ENCODE measurements at places on chromosomes 6 and 20.

DNA sequence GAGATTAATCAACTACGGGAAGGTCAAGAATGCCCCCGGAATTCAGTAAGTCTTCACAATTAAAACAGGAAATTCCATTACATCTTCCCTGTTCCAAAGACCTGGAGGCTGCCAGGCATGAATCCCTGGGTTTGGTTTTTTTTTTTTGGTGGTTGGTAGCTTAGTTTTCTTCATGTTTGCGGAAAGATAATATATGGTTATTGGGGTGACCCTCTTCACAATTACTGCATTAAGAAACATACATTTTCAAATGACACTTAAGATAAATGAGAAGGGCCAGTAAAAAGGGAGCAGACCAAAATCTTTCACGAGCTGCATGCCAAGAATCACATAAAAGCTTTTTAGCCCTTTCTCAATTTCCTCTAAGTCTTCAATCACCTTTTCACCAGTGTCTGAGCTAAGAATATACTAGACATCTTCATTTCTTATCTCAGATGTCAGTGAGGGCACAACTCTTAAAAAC lies 64.0 kb downstream of the KIF13A start:
- DNase-seq, result no peak

- no peak for DNase-seq
Measured at GRCh38 chr6:75424618-75425548, 68.7 kb downstream of the FILIP1 start.

DNA sequence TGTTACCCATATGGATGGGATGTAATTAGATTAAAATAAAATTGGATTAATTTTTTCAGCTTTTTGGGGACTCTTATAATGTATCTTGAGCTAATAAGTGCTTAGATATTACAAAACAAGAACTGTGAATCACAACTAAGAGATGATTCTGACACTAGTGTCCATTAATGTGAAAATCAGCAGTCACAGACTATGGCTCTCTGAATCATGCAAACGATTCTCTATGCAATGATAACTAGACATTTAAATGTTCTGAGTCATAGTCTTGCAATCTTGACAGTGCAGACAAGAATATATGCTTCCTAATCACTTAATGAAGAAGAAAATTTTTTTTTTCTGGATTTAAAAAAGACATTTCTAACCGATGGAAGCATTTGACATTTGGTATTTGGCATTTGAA lies 82.2 kb upstream of the OPRM1 start:
- no peak for DNase-seq

- no peak for DNase-seq
Measured at GRCh38 chr20:3580412-3580811, 82.8 kb downstream of the GFRA4 start.

GRCh38 chr6:41239467-41240159 lies 11.5 kb downstream of the TREML4 start:
- no peak for DNase-seq

DNA sequence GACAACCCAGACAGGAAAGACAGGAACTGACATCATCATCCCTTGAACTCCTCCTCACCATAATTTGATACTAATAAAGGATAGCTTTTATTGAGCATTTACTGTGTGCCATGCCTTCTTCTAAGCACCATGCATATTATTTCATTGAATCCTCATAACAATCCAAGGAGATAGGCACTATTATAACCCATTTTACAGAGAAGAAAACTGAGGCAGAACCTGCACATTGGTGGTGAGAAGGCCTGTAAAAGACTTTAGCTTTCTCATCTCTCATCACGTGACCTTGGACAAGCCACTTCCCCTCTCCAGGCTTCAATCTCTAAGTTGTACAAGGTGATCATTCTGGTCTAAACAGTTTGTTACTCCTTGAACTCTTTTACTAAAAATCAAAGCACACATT lies 34.5 kb upstream of the PREX1 start:
- DNase-seq, result no peak

- DNase-seq, result no peak
Measured at GRCh38 chr20:52789716-52790115, 182.4 kb upstream of the TSHZ2 start.

- DNase-seq, result no peak
Measured at GRCh38 chr20:43530321-43531090, 23.0 kb downstream of the L3MBTL1 start.

- DNase-seq, result no peak
Measured at GRCh38 chr20:62567246-62568044, 74.9 kb upstream of the SLCO4A1 start.

GRCh38 chr6:44211284-44211683 lies 5.4 kb upstream of the MYMX start:
- DNase-seq, result no peak

DNA sequence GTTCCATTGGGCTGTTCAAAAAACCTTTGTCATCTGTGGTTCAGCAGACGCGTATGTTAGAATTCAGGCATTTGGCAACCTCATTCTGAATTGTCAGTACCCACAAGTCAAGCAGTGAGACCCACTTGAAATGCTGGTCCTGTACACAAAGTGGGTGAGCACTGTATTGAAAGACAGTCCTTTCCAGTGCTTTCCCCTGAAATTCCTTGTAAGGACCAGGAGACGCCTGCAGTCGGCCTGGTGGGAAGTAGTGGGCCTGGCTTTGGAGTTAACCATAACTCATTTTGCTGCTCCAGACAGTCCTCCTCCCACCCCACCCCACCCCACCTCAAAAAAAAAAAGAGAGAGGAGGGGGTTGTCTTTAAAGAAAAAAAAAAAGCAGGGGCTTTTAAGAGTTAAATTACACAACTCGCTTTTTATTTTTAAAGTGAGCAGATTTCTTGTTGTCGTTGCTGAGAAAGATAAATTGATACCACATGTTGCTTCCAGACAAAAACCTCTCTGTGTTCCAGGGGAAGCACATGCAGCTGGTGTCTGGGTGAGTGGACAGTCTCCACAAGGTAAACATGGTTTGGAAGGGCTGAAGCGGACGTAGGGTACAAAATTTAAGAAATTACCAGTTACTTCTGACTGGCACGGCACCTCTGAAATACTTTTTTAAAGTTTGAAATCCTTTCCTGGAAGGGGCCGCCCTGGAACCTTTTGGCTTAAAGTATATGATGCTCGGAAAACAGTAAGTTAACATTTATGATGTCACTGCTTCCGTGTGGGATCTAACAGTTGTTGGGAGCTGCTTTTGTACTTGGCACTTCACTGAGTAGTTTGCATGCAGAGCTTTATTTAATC lies 95.3 kb downstream of the FOXO3 start:
- no peak for DNase-seq

DNA sequence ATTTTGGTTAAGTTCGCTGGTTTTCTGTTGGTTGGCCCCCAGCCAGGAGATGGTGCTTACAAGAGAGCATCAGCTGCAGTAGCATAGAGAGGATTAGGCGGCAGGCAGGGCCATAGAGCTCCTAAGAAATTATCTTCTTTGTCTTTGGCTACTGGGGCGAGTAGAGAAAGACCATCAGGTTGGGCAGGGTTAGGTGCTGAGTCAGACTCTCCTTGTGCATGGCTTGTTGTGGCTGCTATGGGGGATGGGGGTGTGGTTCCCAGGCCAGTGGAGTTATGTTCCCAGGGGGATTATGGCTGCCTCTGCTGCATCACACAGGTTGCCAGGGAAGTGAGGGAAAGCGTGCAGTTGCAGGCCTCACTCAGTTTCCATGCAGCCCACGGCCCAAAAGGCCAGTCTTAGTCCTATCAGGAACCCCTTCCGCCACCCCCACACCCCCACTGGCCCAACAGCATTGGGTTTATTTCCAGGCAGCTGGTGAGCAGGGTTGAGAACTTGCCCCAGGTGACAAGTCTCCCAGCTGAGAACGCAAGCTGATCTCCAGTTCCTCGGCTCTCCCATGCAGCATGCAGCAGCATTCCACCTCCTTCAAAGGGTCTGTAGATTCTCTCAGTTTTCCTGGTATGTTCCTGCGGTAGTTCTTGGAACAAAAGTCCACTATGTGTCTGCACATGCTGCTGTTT lies 243.7 kb downstream of the UTRN start:
- no peak for DNase-seq

- no peak for DNase-seq
Measured at GRCh38 chr20:22159276-22159675, 425.1 kb downstream of the FOXA2 start.

DNA sequence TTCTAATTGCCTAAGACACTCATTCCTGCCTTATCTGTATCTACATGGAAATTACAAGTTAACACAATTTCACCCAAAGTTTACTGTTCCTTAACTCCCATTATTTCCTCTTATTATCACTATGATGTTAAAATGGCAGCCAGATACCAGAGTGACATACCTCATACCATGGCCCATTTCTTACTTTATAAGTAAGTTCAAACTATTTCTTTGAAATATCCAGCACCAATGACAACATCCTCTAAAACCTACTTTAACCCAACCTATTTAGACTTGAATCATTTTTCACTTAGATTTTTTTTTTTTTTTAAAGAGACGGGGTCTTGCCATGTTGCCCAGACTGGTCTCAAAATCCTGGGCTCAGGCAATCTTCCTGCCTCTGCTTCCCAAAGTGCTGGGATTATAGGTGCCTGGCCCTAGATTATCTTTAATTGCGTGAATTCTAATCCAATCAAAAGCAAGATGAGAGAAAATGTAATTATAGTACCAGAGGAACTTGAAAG lies 10.0 kb downstream of the REV3L start:
- no peak for DNase-seq

- DNase-seq, result no peak
Measured at GRCh38 chr20:45223136-45223535, 2.0 kb downstream of the SEMG2 start.

- DNase-seq, result peak; percentile 46
Measured at GRCh38 chr6:25359191-25359861, 80.2 kb downstream of the CARMIL1 start.

DNA sequence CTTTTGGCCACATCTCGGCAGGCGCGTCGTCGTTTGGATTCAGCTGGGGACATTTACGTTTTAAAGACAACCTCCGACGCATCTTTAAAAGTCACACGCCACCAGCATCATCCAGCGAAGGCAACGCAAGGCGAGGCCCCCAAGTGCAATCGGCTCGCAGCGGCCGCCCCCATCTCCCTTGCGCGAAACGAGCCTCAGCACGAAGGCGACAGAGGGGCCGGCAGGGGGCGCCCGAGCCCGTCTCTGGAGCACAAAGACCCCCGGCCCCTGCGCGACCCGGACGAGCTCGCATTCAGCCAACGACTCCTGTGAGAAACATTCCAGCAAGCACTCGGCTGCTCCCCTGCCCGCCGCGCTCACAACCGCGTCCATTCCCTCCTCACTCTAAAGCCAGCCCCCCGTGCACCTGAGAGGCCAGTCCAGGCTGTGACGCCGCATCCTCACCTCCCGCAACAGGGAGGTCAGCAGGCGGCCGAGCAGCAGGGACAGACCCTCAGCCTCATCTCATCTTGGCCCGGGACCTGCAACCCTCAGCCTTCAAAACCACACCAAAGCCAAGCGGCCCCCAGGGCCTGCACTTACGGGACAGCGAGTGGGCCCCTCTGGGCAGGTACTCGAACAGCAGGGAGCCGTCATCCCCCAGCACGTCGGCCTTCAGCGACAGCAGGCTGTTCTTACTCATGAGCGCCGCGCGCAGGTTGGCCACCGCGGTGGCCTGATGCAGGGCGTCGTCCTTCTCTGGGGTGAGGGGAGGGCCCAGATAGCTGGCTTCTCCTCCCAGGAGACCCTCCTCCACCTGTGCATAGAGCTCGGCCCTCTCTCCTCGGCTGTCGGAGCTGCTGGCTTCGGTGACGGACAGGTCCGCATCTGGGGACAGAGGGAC lies 35.8 kb downstream of the SLC2A4RG start:
- no peak for DNase-seq

DNA sequence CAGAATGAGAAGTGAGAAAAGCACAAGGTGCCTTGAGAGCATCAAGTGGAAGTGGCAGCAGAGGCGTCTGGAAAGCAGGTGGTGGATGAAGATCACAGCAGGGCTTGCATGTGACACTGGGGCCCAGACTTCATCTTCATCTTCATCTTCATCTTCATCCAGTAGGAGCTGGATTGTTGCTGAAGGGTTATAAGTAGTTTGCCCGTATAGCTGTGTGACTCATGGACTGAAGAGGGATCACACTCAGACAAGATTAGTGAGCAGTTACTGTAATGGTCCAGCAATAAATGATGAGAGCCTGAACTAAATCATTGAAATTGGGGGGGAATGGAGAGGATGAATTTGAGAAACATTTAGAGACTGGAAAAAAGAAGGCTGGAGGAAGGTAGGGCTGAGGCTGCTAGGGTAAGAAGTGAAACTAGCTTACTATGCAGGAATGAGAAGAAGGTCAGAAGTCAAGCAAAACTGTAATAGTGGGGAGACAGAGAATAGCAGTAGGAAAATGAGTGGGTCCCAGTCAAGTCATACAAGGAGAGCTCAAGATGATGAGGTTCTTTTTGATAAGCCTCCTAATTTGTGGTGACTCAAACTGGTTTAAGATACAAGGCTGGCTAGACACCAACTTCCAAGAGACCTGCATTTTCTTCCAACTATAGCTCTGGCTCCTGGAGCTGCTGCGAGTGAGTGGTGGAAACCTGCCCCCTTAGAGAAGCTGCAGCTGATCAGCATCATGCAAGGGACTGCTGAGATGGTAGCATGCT lies 92.3 kb upstream of the BEND6 start:
- DNase-seq, result no peak

DNA sequence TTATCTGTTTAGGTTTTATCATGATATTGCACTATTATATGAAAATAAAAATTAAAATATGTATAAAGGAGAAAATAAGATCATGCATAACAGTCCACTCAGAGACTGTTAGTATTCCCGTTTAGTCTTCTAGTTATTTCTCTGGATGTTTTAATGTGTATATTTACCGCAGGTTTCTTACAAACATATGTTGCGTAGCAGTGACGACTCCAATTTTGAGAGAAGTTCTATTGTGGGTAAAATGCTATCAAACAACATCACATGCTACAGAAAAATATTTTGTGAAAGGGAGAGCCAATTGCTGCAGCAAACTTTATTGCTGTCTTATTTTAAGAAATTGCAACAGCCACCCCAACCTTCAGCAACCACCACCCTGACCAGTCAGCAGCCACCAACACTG lies 72.4 kb upstream of the NXT1 start:
- no peak for DNase-seq

- no peak for DNase-seq
Measured at GRCh38 chr6:108897371-108897770, 49.1 kb downstream of the ARMC2 start.

DNA sequence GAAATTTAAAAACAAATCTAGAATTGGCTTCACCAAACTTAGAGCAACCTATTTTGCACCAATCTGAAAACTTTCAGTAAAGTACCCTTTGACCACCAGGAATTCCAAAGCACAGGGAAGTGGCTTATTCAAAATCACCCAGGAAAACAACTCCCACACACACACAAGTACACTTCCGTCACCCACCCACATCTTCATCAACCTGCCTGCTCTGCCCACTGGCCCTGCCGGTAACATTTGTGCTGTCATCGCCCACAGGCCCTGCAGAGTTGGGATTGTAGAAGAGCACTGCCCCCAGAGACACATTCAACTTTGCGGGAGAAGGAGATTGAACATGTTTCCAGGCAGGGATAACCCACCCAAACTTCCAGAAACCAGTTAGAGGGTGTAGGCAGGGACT lies 19.3 kb upstream of the SCML4 start:
- no peak for DNase-seq

All from NCI-H2081 treated with DMSO at 0.1 percent for 48 hours (cell line).